ENCODE measurements at places on chromosomes 2 and 18. TPM values are rescaled to one million over a fixed set of nuclear protein-coding genes. Genes with fewer than 3 reads are reported as not detected.

GRCh38 chr2:85999061-85999831 is 106.4 kb downstream of the POLR1A start:
- no peak for DNase-seq

- DNase-seq, result no peak
Observed at GRCh38 chr2:217047209-217047608, 187.3 kb upstream of the TNP1 start.

GRCh38 chr2:78077633-78078032 is 555.5 kb upstream of the LRRTM4 start:
- DNase-seq, result no peak

GRCh38 chr18:44979748-44980147 is 299.1 kb downstream of the SETBP1 start:
- no peak for DNase-seq

DNA sequence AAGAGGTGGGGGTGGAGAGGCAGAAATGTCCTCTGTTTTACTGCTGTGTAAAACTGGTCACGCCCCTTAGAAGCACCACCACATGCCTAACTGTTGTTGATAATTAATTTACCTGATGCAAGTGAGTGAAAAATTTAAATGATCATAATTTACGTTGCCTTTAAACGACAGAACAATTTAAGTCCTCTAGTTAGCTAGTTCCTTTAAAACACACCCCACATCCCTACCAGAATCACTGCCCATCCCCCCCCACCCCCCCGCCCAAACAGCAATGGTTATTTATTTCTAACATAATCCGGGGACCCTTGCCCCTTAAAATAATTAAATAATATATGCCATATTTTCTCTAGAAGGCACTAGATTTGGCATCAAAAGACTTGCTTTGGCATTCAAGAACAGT is 633 bp upstream of the PPIG start:
- DNase-seq, result no peak

- no peak for DNase-seq
Observed at GRCh38 chr2:100188326-100188725, 45.9 kb upstream of the AFF3 start.

DNA sequence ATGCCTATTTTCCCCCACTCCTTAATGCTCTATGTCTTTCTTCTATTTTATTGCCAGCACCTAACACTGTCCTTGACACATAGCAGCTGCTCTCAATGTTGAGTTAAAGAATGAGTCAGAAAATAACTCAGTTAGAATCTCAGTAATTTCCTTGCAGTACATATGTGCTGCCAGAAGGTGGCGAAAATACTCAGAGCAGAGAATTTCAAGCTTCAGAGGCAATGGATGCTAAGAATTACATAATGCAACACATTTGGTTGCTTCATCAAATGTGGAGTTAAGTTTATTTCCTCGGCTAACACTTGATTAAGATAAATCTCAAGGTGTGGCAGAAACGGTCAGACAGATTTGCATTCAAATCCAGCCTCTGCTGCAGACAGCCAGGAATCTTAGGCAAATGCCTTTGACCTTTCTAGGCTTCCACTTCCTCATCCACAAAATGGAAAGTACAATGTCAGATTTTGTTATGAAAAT is 105.6 kb downstream of the VSNL1 start:
- DNase-seq, result peak; percentile 91

GRCh38 chr2:62741127-62741526 is 35.6 kb downstream of the EHBP1 start:
- no peak for DNase-seq

DNA sequence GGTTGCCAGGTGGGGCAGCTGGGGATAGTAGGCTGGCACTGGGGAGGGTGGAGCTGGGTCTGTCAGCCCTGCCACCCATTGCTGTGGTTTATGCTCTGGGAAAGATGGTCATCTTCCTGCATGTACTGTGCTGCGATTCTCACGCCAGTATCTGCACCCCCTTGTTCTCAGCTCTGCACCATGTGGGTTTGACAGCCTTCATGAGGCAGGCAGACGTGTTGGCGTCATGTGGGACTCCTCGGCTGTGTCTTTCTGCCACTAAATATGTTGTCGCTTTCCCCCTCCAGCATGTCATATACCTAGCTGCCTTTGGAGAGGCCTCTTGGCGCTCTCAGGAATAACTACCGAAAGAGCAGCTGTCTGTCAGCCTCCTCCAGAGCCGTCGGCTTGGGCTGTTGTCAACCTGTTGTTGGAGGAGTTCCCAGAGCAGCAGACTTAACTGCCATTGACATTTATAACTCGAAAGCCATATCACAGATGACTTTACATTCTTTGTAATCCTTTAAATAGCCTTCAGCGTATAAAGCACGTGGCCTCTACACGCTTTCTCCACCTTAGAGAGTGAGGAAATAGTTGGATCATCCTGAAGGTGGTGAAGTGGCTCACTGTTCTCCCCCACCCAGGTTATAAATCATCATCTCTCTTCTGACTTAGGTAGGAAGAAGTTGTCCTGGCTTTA is 80.4 kb upstream of the MGAT5 start:
- no peak for DNase-seq

Gene RGPD6
- total RNA-seq, result 1.2 TPM

Gene ANKRD44
- 153 TPM for total RNA-seq

- DNase-seq, result no peak
Observed at GRCh38 chr2:218296200-218296599, 3.9 kb upstream of the TMBIM1 start.

Gene TRIM43
- not detected for total RNA-seq

Gene SOX11
- not detected for total RNA-seq

- DNase-seq, result no peak
Observed at GRCh38 chr18:33440060-33441043, at the start of gene CCDC178. TSS of gene CCDC178 (minus strand) at chr18:33440721. CDS start at chr18:33412088, 28,633 bp downstream.

- peak; percentile 100 for DNase-seq
Observed at GRCh38 chr2:231717281-231718171, 9.2 kb downstream of the PTMA start.

GRCh38 chr2:12607971-12608370 is 108.8 kb upstream of the TRIB2 start:
- DNase-seq, result no peak

GRCh38 chr2:70007151-70007550 is 45.7 kb upstream of the ASPRV1 start:
- no peak for DNase-seq

DNA sequence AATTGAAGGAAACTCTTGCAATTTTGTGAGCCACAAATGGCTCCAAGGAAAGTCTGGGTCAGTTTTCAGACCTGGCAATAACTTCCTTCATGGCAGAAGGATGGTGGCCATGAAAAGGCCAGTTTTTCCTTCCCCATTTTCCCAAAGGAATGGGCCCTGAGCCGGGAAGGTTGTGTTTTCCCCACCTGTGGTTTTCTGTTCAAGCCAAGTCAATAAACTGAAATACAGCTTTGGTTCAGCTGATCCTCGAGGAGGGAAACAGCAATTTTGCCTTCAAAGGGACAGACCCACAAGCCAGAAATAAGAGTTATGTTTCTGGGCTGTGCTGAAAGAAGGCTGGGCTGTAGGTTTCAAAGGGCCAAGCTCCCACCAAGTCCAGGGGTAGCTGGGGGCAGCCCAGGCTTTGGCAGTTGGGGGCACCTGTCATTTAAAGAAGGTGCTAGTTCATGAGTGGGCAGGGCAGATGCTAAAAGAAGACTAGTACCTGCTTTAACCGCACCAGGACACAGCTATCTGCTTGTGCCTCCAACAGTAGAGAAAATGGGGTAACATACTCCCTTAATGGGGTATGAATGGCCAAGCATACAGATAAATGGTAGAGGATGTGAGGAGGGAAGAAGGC is 97.0 kb downstream of the TTC32 start:
- no peak for DNase-seq

Gene PCARE
- not detected for total RNA-seq

DNA sequence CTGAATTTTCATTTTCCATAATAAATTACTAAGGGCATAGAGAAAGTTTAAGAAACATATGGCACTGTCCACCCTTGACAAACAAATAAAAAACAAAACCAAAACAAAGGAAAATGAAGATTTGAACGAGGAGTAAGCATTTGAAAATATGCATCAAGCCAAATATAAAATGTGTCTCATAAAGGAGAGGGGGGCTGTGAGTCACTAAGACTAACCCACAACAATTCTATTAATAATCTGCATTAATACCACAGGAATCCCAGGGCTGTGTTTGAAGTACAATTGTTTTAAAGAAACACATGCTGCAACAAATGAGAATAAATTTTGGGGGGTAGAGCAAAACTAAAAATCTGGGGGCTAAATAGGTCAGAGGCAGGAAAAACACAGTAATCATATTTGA is 53.8 kb upstream of the STK17B start:
- no peak for DNase-seq

- DNase-seq, result no peak
Observed at GRCh38 chr2:49226360-49226759, 72.0 kb upstream of the FSHR start.

Gene ASTL
- not detected for total RNA-seq

DNA sequence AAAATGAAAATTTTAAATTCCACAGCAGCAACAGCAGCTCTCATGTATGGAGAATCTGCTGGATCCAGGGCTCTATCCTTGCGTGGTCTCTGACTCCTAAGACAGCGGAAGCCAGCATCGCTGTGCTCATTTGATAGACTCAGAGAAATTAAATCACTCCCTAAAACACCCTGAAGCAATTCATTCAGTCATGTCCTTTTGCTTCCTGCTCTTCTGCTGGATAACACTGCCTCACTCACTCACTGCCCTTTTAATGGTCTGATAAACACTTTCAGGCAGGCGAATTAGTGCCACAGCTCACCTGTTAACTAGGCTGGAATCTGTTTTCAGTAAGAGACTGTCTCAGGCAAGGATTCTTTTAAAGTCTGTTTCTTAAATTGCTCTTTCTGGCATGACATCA is 10.0 kb downstream of the WIPF1 start:
- no peak for DNase-seq

DNA sequence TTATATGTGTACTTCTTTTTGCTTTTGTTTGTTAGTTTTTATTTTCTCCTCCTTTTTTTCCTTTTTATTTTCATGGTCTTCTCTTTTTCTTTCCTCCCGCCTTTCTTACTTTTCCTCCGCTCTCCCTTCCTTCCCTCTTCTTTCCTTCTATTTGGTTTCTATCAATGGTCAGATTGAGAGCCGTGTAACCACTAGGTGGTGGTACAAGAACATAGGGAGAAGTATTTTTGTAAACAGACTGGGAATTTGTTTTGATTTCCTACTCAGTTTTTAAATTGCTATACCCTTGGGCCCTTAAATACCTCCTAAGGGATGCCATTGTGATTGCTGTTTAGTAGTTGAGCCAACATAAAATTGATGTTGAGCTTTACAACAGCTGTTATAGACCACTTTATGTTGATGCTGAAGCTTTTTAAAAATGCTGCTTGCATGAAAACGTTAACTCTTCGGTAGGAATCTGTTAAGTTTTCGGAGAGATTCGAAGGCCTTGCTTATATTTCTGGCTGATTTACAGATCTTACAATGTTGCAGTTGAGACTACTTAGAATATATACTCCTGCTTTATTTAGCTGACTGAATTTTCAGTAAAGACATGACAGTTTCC is 124.2 kb downstream of the UBE2E3 start:
- DNase-seq, result peak; percentile 56

DNA sequence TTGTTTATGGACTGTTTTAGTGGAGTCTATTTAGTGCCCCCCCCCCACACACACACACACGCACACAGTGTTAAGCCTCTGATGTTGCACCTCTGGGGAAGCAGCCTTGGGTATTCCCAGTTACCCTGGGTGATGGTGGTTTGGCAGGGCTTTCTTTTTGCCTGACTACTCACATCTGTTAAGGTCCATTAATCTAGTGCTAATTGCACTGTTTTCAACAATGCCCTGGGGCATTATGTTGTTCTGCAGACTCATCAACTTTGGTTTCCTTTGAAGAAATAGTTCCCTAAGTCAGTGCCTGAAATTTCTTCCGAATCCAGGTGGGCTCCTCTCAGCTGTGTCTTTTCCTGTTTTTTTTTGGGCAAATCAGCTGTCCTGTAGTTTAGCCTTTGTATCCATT is 34.7 kb downstream of the SPOPL start:
- peak; percentile 54 for DNase-seq

GRCh38 chr2:205696927-205697441 is 14.7 kb downstream of the NRP2 start:
- DNase-seq, result no peak
